ENCODE measurements at places on chromosomes 5 and 9.

DNA sequence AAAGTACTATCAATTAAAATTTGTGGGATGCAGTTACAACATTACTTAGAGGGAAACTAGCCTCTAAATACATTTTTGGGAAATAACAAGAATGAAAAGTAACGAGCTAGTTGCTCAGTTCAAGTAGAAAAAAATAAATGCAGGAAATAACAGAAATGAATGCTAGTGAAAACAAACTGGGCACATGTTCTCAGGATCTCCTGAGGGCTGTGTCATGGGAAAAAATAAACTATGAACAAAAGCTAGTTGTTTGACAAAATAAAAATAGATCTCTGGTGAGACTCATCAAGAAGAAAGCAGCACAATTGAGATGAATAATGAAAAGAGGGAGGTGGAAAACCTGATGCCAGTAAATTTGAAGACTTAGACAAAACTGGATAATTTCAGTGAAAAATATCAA is 16.3 kb downstream of the IDNK start:
- DNase-seq, result no peak

DNA sequence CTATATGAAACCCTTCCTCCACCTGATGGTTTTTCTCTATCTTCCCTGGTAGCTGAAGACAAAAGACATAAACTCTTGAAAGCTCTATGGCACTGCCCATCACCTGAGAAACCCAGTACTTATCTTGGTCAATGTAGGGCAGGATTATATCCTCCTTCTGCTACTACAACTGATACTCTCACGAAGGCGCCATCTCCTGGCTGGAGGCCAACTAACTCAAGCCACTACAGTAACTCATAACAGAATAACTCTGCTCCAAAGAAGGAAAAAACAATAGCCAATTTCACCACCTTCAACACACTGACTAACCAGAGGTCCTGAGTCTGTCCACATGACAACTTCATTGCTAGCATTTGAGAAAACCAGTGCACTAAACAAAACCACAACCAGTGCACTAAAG is 409.2 kb downstream of the CETN3 start:
- no peak for DNase-seq

- no peak for DNase-seq
These were observed 60.1 kb downstream of the GTF3C4 start for GRCh38 chr9:132730054-132731033.

GRCh38 chr9:14403081-14403480 is 89.1 kb upstream of the NFIB start:
- DNase-seq, result no peak

DNA sequence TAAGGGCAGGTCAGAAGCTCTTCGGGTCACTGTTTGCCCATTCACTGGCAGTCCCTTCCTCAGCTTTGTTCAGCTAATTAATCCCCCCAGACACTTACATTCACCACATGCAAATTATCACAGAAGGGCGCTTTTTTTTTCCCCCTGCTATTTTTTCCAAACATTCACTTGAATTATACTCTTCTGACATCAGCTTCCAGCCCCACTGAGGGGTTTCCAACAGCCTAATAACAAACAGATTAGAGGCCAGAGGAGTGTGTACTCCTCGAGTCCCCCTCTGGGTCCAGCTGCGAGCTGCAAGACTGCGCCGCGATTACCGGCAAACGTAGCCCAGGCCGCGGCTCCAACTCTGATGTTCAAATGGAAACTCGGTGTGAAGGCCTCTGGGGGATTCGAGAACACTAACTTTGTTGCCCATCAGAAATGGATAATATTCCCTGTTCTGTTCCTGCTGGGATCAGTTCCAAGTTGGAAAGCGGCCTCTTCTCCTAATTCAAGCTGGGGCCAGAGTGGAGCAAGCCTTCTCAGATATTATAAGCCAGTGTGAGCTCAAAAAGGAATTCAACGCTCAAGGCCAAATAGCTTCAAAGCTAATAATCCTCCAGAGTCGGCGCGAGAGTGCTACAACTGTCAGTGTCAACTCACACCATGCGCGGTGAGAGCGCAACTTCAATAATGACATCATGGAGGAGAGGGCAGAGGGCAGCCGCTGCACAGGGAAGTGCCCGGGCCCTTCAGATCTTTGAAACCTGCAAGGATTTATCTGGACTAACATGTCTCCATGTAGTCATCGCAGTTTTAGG is 560.8 kb downstream of the BNC2 start:
- no peak for DNase-seq

DNA sequence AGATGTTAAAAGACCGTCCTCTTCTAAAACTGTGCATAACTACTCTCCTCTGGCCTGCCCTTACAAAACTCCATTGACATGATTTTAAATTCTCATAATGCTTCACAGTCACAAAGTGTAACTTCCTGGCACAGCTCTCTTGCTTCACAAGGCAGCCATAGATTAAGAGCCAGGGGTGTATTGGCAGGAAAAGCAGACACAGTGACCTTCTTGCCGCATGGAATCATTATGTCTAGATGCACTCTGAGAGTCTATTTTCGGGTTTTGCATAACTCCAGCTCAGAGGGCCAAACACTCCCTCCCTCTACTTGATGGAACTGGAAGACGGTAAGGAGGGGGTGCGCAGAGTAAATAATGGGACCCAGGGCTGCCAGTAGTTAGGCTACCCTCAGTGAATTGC is 110.1 kb downstream of the MARCHF3 start:
- DNase-seq, result no peak

- DNase-seq, result no peak
These were observed 153.8 kb downstream of the GOLPH3 start for GRCh38 chr5:32020271-32020670.

DNA sequence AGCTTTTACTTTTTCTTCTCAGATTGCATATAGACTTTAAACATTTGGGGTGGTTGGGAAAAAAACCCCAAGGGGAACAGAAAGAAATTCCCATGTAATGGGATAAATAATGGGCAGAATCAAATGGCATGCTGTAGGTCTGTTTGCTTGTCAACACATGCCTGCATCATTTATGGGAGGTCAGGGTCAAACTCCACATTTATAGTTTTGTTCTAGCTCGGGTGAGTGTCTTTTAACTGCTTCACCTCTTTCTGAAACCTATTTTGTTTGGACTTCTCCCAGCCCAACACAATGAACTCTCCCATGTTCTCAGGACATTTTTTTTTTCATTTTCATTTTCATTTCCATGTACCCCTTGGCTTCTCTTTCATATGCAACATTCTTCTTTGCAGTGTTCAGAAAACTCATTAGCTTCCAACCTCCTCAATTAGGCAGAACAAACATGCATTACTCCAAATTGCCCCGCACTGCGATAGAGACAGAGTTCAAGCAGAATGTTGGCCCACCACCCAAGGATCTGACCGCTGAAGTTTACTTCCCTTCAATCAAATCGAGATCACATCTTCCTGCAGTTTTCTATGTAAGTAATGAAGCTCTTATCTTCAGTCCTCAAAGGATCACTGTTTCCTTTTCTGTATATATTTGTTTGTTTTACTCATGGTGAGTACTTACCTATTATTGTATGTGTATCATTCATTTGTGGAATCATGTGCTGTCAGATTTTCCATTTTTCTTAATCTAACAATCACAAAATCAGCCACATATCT is 354.6 kb downstream of the ZSWIM6 start:
- no peak for DNase-seq

- DNase-seq, result no peak
These were observed 116.0 kb downstream of the VAV2 start for GRCh38 chr9:133876144-133876543.

DNA sequence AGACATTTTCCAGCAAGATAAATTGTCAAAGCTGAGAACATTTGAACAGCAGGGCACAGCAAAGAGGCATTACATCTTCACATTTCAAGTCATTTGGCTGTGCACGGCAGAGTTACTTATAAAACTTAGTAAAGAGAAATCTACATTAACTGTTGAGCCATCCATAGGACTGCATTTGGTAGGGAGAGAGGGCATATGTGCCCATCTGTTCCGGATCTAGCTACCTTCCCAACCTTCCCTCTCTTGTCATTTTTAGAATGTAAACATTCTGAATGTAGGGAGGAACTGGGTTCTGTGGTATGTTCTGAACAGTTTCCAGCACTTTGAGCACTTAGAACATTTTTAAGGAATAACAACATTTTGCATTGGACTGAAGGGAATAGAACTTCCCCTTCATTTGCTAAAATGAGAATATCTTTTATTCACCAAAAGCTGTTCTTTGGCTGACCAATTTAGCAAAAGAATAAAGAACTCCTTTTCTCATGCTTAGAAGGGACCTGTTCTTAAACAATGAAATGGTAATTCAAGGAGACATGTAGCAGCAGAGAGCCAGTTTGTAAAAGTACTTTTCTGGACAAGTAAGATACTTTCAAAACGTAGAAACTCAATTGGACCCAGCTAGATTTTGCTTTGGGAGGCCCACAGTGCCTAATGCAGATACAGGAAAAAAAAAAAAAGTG is 104.4 kb downstream of the CETN3 start:
- DNase-seq, result no peak

- no peak for DNase-seq
These were observed 346.9 kb downstream of the ZNF608 start for GRCh38 chr5:124399426-124399961.

DNA sequence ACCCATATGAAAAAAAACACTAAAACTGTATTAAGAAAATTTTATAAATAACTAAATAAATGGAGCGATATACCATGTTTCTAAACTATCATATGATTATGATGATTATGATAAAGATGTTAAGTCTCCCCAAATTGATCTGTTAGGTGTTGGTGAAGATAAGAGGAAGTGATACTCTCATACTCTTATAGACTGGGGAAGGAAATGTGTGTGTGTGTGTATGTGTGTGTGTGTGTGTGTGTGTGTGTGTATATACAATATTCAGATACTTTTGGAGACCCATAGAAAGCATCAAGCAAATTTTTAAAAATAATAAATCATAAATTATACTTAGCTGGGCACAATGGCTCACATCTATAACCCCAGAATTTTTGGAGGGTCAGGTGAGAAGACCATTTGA is 62.9 kb downstream of the TMEM232 start:
- DNase-seq, result no peak

GRCh38 chr5:57503433-57503832 is 20.8 kb upstream of the ACTBL2 start:
- no peak for DNase-seq

DNA sequence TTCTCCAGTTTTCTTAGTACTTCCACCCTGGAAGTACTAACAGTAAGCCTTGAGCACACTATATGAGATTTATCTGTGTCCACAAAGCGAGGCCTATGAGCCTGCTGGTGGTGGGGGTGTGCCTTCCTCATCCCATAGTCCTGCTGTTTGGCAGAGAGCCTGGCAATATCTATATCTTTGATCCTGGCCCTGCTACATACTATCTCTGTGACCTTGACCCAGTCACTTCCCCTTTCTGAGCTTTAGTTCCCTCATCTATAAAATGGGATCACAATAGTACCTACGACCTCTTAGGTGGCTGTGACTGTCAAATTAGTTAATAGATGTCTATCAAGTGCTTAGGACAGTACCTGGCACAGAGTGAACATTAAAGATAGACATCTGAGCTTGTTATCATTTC is 114.6 kb upstream of the SAP30L start:
- no peak for DNase-seq

DNA sequence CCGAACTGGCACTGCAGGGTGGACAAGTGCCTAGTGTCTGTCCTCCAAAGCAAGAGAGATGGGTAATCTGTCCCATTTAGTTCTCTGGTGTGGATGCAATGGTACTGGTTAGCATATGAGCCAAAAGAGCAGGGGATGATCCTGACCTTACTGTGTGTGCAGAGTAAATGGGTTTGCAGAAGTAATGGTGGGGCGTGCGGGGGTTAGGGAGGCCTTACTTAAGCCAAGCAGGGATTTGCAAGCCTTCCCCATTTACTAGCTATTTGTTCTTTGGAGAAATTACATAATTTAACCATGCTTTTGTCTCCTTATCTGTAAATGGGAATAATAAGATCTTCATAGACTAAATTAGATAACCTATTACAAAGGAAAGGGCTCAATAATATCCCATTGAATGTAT is 19.9 kb upstream of the LCP2 start:
- no peak for DNase-seq

GRCh38 chr5:14006823-14007520 is 62.5 kb upstream of the DNAH5 start:
- DNase-seq, result no peak

DNA sequence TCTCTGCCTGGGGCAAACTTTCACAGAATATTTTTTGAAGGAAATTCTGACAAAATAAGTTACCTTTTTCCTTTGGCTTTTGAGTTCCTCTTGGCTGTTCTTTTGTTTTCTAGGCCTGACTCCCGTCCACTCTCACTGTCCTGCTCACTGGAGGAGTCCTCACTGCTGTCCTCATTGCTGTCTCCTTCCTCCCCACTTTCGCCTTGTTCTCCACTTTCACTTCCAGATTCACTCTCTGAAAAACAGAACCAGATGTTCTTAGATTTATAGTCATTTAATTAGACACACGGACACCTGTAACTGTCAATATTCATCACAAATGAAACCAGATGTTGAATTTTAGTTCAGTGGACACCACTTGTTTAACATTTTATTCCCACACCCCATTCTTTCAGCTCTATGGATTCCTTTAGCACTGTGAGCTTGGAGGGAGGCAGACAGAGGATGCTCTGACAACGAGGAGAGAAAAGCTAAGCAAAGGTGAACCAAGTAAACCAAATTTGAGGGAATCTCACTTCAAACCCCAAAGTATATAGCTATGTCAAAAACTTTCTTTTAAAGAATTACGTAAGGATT is 180.7 kb downstream of the AP3B1 start:
- no peak for DNase-seq

DNA sequence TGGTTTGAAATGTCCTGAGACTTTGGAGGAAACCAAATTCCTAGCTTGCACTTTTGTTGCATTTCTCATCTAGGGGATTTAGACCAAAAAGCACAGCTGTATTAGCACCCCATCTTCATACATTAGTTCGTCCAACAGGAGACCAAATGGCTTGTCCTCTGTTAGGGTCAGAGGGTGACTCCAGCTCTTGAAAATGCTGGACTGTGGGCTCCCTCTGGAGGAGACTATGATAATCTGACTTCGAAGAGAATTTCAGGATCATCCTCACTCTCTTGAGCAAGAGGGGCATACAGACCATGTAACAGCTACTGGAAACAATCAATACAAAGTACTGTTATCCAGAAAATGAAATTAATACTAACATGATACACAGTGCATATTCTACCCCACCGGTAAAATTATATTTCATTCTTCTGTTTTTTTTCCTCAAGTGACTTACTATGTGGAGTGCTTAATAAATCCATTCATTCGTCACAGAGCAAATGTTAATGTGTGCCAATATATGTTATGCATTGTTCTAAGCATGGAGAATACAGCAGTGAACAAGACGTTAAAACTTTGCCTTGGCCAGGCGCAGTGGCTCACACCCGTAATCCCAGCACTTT is 63.7 kb upstream of the PPP2CA start:
- peak; percentile 52 for DNase-seq

GRCh38 chr5:84861306-84861705 is 476.6 kb upstream of the EDIL3 start:
- no peak for DNase-seq

- DNase-seq, result no peak
These were observed 5.1 kb downstream of the SEMA5A start for GRCh38 chr5:9540791-9541190.

GRCh38 chr5:14929293-14930065 is 57.9 kb upstream of the ANKH start:
- no peak for DNase-seq

- DNase-seq, result no peak
These were observed 68.0 kb upstream of the MAMDC2 start for GRCh38 chr9:69975681-69976080.

All from urothelium cell line (cell line).